Stimulated activated CD8-positive, alpha-beta memory T cell treated with anti-CD3 and anti-CD28 coated beads, Interleukin-7, amount 100 ng/mL, for 1 hour (primary cell): ENCODE measurements at places on chromosomes 6 and 20.

GRCh38 chr6:111610548-111611172 lies 5.0 kb upstream of the TRAF3IP2 start:
- no peak for DNase-seq

DNA sequence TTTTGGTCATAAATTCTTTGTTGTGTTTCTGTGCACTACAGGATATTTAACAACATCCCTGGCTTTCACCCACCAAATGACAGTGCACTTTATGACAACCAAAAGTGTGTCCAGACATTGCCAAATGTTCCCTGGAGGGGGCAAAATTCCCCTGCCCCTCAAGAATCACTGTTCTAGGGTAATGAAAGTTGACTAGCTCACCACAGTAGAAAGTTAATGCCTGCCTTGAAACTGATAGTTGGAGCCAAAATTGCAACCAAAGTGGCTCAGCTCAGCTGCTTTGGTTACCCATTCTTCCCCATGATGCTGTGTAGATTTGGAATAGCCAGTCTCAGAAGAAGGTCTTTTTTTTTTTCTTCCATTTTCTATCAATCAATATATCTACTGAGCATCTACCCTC lies 150.6 kb downstream of the RALGAPA2 start:
- no peak for DNase-seq

DNA sequence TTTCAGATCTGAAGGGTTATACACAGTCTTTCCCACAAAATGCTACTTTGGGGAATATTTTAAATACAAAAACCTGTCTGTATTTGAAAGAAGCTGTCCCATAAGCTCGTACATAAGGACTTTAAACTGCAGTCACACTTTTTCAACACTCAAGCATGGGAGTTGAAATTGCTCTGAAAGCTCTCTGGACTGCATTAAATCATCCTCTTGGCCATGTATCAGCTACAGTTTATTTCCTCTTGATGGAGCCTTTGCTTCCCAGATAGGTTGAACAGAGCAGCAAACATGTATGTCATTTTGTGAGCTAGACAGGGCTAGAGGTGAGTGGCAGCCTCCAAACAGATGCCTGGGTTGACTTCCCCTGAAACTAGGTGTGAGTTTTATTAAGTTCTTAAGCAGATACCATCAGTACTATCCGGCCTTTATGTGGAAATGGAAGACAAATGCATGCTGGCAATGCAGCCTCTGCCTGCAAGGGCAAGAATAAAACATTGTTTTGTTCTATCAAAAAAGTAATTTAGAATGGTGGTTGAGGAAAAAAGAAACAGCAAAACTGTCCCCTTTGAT lies 105.9 kb upstream of the ENPP5 start:
- no peak for DNase-seq

GRCh38 chr6:12535586-12536314 lies 180.8 kb upstream of the PHACTR1 start:
- DNase-seq = no peak

DNA sequence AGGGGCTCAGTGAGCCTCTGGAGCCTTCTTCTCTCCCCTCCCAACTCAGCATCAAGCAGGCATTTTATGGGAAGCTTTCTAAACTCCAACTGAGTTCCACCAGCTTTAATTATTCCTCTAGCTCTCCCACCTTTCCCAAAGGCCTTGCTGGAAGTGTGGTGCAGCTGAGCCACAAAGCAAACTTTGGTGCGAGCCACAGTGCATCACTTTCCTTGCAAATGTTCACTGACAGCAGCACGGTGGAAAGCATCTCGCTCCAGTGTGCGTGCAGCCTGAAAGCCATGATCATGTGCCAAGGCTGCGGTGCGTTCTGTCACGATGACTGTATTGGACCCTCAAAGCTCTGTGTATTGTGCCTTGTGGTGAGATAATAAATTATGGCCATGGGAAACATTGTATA lies 78.8 kb downstream of the ASXL1 start:
- no peak for DNase-seq

- no peak for DNase-seq
Observed at GRCh38 chr20:25230166-25230831, 17.6 kb upstream of the PYGB start.

GRCh38 chr6:167528239-167528638 lies 203.4 kb downstream of the TTLL2 start:
- no peak for DNase-seq

DNA sequence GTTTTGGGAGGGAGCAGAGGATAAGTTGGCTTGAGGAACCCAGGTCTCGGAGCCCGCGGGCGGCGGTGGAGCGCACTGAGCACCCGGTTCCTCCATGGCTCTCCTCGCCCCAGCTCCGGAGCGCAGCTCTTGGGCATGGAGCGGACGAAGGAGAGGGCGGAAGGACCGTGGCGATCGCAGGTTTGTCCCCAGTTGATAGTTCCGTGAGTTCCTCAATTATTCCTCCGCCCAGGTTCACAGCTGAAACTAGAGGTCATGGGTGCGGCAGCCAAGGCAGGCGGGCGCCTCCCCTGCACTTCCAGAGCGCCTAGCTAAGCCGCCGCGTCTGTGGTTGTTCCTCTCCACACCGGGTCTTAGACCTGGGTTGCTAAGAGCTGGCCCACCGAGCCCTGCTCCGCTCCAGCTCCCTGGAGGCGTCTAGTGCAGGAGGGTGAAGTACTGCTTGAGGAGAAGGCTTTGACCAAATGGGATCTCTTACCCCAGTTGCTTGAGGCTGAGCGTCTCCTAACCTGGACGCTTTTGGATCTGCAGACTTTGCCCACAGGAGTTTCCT lies at the start of gene HTR1B:
TSS of gene HTR1B (minus strand) at position 184 of the 553 bp plus-strand sequence. CDS start at position 96, 88 bp downstream.
- DNase-seq = no peak

DNA sequence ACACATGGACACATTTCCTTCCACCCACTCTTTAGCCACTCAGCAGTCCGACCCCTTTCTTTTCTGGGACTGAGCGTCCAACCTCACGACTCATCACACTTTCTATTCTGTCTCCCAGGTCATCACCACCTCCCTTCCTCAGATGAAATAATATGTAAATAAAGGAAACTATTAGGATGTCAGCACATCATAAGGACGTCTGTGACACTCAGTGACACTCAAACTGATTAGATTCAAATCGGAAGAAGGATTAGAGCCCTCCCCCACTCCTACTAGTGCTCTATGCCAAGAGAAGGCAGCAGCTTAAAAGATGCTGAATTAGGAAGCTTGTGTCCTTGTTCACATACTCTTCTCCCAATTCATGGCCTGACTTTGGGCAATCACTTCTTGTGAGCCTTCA lies 113.6 kb downstream of the TNFRSF21 start:
- no peak for DNase-seq
